ENCODE measurements at places on chromosomes 1 and 21.

DNA sequence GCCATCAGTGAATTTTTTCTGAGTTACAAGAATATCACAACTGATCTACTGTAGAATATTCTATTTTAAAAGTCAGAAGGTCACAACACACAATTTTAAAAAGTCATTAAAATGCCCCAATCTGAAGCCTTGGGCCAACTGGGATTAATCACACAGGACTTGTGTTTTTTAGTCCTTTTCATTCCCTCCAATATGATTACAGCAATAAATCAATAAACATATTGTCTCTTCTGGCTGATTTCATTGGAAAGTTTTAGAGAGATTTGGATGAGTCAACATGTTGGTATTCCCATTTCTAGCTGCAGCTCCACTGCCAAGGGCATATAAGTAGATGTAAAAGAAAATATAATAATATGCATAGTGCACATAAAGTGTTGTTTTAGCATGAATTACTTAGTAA is 85.8 kb downstream of the NIBAN1 start:
- no peak for DNase-seq

GRCh38 chr1:228838717-228839500 is 103.6 kb downstream of the RHOU start:
- no peak for DNase-seq

DNA sequence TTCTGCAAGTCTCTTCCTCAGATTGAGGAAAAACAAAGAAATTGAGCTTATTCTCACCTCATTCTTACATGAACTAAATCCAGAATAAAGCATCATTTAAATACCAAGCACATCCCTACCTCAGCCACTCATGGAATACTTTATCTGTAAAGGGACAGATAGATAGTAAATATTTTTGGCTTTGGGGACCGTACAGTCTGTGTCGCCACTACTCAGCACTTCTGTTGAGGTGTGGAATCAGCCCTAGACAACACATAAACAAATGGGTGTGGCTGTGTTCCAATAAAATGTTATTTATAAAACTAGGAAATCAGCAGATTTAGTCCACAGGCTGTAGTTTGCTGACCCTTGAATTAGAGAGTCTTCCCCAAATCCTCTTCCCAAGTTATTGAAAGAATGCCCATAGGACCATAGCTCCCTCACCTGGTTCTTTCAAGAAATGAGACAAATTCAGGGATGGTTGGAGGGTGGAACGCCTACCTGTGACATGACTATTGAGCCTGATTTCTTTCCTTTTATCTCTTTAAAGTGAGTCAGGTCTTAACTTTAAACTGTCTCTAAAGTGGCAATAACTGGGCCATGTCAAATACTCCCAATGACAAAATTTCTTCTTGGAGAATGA is 878.5 kb downstream of the USP25 start:
- no peak for DNase-seq

DNA sequence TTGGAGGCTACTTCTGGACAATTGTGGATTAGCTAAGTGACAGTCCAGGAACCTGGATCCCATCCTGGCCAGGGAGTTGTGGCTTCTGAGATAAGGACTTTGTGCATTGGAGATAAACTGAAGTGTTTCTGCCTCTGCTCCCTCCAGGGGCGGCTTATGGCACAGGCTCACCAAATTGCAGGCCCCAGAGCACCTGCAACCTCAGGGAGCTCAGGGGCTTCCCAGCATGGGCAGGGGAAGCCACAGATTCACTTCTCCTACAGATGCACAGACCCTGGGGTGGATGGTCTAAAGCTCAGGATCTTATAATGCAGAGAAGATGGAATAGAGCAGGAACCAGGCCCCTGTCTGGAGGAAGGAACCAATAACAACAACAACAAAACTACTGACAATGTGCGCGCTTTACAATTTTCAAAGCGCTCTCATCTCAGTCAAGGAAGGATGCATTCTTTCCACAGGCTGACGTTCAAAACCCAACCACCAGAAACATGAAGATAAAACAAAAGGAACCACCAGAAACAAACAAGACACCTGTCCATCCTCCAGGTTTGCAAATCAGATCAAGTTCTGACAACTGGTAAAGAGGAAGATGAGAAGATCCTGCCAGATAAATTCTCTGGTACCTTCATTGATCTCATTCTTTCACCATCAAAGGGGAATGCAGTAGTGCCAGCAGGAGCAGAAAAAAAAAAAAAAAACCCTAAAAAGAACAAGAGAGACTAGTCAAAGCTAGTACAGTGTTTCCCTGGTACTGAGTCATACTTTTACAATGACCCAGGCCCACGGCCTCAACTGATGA is 121.0 kb upstream of the IRF2BP2 start:
- DNase-seq, result no peak

GRCh38 chr1:192367436-192367835 is 50.6 kb downstream of the RGS21 start:
- no peak for DNase-seq

GRCh38 chr1:89295187-89295586 is 22.5 kb upstream of the GBP5 start:
- DNase-seq, result no peak

GRCh38 chr1:5388622-5389021 is 603.6 kb downstream of the NPHP4 start:
- no peak for DNase-seq

DNA sequence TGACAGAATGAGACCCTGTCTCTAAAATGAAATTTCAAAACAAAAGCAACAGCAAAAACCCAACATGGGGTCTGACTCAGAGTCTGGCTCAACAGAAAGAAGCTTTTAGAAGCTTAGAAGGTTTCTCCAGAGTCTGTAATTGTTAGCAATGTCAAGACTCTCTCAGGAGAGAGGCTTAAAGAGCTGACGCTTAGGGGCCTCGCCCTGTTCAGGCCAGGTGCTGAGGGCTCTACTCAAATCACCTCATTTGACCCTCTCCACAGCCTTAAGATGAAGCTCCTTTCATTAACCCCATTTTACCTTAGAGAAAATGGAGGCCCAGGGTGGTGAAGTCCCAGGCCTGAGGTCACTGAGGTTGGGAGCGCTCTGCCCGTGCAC is 5.3 kb upstream of the KIF17 start:
- no peak for DNase-seq

GRCh38 chr1:15522551-15522950 is 1.5 kb downstream of the CASP9 start:
- no peak for DNase-seq

DNA sequence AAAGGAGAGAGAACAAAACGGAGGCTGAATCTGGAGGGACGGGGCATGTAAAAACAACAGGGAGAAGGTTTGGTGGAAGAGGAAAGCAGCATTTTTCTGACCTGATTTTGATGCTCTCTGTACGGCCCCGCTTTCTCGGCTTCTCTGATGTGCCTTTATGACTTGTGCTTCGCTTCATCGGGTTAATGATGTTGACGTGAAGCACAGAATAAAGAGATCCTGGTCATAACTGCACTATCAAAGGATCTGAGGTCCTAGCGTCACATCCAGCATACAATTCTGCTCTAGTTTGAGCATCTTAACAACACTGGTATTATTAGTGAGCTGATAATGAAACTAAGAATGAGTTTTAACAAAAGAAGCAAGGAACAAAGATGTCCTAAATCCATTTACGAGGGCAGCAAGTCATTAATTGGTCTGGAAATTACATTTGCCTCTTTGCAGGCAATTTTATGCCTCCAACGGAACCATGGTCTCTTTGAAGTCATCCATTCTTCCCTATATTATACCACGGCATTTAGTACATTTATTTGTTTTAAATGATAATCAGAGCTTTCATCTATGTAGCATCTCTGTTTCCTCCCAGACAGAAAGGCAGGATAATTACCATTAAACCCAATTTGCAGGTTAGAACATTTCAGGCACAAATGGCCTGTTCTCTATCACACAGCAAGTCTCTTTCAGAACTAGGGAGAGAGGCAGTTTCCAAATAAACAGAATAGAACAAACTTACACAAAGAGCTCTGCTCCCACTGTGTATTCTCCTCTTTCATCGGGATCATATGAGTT is 45.3 kb upstream of the B3GALNT2 start:
- DNase-seq, result no peak

DNA sequence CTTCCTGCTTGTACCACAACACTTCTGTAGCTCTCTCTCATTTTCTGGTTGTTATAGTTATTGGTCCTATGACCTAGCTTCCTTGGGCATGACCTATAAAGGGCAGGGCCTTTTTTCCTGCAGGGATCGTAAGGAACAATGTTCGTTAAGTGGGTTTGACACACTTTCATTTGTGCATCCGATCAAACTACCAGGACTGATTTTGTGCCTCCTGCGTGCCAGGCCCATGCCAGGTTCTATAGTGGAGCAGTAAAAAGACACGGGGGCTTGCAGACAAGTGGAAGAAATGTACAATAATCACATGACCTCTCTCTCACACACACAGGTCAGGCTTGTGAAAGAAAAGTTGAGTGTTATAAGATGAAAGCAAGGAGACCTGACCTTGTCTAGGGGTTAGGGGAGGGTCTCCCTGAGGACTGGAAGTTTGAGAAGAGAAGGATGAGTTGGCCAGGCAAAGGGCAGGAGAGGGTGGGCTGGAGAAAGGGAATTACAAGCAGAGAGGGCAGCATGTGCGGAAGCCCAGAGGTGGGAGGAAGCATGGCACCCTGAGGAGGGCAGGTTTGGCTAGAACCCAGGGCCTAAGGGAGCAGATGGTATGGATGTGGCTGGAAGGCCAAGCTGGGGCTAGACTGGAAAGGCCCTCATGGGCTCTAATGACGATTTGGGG is 145.4 kb downstream of the GRIK3 start:
- no peak for DNase-seq

GRCh38 chr1:8408151-8408839 is 90.4 kb downstream of the SLC45A1 start:
- no peak for DNase-seq

- no peak for DNase-seq
These were observed 174.9 kb downstream of the ZNF281 start for GRCh38 chr1:200234938-200235337.

- DNase-seq, result no peak
These were observed 882 bp upstream of the FCAMR start for GRCh38 chr1:206971029-206971655.

DNA sequence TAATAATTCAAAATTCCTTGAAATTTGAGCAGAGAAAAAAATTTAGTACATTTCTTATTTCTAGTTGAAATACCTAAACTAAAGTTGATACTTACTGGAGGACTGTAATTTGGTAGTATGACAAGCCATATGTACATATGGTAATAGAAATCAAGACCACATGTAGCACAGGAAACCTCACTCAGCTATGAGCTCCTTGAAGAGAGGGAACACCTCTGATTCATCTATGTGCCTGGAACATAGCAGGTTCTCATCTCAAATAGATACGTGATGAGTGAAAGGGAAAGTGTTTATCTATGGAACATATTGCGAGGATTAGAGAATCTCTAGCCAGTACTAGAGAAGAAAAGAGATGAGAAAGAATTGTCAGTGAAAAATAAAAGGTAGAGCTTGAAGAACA is 47.9 kb upstream of the GNG4 start:
- no peak for DNase-seq
